Pulmonary artery endothelial cell (primary cell): ENCODE measurements at places on chromosomes 13 and 19.

GRCh38 chr13:113567681-113568080 lies 16.9 kb upstream of the TFDP1 start:
- DNase-seq, result no peak

GRCh38 chr13:39385154-39385553 lies 217.8 kb downstream of the LHFPL6 start:
- no peak for DNase-seq

DNA sequence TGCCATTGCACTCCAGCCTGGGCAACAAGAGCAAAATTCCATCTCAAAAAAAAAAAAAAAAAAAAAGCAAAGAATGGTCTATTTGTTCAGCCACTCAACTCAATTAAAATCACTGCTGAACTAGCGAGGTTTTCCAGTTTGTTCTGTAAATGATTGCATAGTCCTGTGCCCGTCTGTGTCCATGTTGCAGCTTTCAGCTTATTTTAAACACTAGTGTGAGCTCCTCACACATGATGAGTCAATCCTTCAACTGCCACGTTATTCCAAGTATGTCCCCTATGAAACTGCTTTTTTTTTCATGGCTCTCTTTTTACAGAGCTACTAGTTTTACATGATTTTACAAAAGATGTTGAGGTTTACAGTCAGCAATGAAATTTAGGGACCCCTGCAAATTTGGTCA lies 12.2 kb downstream of the SUGP2 start:
- no peak for DNase-seq

DNA sequence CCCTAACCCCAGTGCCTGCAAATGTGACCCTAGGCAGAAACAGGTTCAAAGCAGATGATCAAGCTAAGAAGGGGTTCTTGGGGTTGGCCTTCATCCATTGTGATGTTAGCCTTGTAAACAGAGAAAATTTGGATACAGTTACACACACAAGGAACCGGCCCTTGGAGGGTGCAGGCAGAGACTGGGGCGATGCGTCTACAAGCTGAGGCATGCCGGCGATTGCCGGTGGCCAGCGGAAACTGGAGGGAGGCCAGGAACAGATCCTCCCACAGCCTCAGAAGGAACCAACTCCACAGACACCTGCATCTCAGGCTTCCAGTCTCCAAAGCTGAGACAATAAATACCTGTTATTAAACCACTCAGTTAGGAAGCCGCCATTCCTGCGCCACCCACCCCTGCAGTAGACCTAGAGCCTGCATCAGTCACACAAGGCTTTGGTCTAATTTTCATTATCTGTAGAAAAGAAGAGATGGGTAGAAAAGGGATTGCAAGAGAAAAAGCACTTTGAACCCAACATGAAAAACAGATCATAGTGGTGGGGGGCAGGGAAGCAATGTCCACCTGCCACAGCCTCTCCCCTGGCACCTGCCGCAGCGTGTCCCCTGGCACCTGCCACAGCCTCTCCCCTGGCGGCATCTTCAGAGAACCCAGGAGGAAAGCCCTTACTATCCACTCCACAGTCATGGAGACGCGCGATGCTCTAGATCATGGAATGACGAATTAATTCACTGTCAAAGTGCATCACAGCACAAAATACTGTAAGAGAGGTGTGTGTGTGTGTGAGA lies 119.7 kb upstream of the SOX1 start:
- DNase-seq, result no peak

- DNase-seq, result no peak
Observed at GRCh38 chr19:2650515-2650914, 52.0 kb downstream of the GNG7 start.

DNA sequence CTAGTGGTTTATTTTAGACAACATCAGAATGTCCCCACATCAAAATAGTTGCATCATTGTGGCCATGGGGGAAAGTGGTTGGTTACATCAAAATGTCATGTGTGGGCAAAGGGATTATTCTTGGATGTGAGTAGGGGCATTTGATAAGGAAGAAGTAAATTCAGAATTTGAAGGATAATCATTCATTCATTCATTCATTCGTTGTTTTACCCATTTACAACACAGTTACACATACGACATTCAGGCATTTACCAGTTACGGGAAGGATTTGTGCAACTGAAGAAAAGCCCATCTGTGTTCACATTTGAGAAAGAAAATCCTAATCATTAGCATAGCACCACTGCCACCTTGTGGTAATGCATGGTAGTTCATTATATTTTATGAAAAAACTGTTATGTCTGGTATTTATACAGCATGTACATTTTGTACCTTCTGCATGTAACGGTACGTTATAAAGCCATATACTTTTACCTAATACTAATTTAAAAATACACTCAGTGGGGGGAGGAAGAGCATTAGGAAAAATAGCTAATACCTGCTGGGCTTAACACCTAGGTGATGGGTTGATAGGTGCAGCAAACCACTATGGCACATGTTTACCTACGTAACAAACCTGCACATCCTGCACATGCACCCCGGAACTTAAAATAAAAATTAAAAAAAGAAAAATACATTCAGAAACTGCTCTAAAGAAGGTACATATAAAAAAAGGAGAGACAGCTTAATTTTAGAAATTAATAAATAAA lies 62.1 kb downstream of the DGKH start:
- peak; percentile 10 for DNase-seq

DNA sequence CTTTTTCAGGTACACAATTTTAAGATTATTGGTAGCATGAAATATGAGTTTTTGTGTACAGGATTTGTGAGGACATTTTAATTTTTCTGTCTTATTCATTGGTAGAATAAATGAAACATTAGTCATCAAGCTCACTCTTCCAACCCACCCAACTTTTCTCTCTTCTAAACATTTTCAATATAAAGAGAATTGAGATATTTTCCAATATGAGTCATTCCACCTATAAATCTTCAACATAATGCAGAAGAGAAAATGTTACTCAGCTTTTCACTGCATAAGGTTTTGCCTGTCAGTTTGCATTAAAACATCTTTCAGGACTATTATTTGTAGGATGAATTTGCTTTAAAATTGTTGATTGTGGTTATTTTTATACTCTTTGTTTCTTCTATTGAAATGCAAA lies 330.7 kb downstream of the PCDH20 start:
- DNase-seq, result no peak

DNA sequence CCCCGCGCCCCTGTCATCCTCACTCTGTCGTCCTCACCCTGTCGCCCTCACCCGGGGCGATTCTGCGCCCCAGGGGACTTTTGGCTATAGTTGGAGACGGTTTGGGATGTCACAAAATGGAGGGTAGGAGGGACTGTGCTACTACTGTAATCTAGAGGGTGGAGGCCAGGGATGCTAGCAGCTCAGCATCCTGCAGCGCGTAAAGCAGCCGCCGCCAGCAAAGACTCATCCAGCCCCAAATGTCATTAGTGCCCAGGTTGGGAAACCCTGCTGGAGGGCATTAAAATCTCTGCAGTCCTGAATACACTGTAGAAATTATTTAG lies 362 bp downstream of the ZNF557 start:
- DNase-seq, result no peak

GRCh38 chr13:60347690-60348089 lies 49.3 kb upstream of the TDRD3 start:
- no peak for DNase-seq

DNA sequence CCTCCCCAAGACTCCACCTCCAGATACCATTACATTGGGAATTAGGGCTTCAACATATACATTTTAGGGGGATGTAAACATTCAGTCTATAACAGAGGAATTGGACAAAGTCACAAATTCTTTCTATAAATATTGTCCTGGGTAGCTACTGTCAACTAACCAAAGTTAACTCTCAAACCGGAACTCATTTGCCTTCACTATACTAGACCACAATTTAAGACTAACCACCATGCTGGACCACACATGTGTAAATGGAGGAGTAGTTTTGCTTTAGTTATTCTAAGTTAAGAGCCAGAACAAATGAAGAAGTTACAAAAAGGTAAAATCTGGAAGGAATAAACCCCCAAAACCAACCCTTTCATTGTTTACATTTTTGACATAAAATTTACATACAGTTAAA lies 222.8 kb downstream of the NDFIP2 start:
- DNase-seq, result no peak
